Brain pericyte (primary cell): ENCODE measurements at places on chromosomes 11 and 22.

DNA sequence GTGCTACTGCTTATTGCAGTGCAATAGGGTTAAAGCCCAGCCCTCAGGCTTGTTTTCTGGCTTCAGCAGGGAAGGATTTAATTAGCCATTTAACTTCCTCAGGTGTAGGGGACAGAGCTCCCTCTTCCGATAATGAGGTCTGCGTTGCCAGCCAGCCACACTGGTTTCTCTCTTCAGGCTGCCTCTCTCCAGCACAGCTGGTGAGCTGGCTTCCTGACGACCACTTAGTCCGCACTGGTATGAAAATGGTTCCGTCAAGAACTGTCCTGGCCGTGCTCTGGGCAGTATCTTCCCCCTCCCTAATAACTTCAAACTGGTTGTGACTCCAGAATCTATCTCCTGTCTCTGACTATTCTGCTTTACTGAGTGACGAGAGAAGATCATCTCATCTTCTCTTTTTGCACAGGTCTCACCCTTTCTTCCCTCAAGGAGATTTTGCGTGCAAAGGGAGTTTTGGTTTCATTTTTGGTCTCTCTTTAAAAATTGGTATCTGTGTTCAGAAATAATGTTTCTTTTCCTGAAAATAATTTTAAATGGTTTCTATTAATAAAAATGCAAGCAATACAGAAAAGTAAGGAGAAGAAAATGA is 49.2 kb downstream of the CNTN5 start:
- peak; percentile 22 for DNase-seq

- no peak for DNase-seq
These were observed 44.0 kb downstream of the PISD start for GRCh38 chr22:31618057-31618456.

DNA sequence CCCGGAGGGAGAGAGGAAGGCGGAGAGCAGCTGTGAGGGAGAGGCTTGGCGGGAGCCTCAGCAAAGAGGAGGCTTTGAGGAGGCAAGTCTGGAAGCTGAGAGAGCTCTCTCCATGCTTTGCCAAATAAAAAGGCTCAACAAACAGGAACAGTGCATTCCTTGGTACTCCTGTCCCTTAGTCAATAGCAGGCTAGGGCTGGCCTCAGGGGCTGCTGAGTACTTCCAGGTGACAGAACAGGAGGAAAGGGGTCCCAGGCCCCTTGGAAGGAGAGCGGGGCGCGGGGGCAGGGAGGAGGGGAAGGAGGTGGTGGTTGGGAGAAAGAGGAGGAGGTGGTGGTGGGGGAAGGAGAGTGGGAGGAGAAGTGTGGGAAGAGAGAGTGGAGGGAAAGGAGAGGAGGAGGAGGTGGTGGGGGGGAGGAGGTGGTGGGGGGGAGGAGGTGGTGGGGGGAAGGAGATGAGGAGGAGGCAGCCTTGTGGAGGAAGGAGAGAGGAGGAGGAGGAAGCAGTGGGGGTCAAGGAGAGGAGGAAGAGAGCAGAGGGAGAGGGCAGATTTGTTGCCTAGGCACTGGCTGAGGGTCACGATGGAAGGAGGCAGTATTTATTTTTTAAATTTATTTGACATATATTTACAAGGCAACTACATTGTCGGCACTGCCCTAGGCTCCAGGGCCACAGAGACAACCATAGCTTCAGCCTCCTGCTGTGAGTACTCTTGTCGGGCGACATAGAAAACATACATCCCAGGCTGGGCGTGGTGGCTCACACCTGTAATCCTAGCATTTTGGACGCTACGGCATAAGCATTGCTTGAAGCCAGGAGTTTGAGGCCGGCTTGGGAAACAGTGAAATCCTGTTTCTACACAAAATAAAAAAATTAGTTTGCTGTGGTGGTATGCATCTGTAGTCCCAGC is 74.2 kb upstream of the ZBED5 start:
- no peak for DNase-seq

DNA sequence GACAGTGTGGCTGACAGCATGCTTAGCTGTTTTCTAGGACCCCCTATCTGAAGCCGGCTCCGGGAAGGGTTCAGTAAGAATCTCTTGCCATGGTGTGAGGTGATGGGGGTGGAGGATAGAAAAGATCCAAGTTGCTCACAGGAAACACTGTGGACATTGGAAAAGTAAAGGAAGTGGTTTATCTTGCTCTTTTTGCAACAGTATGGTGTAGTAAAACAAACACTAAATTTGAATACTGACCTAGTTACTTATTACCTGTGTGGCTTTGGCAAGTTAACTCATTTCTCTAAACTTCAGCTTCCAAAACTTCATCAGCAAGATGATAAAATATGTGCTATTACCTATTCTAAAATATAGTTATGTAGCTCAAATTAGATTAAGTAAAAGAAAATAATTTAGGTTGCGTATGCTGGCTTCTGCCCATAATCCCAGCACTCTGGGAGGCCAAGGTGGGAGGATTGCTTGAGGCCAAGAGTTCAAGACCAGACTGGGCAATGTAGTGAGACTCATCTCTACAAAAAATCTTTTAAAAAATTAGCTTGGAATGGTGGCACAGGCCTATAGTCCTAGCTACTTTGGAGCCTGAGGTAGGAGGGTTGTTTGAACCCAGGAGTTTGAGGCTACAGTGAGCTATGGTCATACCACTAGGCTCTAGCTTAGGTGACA is 51.6 kb upstream of the APOA1 start:
- DNase-seq: no peak

DNA sequence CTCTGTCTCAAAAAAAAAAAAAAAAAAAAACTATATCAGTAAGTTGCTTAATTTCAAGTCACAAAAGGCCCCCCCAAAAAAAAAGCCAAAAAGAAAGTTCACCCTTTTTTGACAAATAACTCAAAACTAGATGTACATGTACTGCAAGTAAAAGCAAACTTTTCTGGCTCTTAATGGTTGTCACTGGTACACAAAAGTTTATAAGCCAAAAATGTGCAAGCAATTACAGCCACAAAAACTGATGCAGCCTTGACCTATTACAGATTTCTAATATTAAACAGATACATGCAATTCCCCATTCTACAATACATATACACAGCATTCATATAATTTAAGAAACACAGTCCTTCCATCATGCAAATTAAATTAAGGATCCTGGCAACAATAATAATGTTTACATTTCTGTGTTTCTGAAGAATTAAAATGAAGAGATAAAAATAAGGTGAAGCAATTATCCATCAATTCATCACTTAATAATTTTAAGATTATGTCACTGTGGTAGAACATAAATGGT is 18.6 kb downstream of the PICALM start:
- DNase-seq: no peak

DNA sequence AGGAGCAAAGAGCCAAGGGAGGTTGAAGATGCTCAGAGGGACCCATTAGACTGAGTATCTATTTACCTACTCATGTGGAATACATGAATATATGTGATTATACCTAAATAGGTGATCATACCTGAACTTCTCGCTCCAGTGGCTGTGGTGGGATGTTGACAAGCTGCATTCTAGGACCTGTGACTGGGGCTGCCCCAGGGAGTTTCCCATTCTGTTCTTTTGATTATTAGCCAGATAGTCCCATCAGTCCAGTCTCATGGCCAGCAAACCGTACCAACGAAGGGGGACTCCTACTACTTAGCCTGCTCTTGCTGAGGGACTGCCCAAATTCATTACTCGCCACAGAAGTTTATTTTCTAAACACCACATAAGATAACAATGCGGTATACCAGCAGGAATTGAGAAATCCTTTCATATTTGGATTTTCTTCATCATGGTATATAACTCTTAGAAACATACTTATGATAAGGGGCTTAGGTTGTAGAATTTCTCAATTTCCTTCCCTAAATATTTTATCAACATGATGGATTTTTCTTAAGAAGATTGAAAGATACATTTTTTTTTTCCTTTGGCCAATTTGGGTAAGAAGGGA is 273.9 kb downstream of the NTM start:
- DNase-seq: no peak

DNA sequence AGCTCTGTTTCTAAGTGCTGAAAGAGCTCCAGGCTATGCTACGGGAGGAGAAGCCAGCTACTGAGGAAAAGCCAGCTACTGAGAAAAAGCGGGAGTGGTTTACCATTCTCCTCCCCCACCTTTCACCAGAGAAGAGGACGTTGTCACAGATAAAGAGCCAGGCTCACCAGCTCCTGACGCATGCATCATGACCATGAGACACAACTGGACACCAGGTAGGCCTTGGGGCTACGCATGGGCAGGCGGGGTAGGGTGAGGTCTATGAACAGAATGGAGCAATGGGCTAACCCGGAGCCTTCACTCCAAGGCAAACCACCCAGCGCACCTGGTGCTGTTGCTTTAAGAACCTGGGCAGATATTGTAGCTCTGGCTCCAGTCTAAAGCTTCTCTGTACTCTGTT is 1.1 kb downstream of the IL18BP start:
- DNase-seq: no peak

- no peak for DNase-seq
These were observed 8.8 kb upstream of the EMSY start for GRCh38 chr11:76436020-76436419.

DNA sequence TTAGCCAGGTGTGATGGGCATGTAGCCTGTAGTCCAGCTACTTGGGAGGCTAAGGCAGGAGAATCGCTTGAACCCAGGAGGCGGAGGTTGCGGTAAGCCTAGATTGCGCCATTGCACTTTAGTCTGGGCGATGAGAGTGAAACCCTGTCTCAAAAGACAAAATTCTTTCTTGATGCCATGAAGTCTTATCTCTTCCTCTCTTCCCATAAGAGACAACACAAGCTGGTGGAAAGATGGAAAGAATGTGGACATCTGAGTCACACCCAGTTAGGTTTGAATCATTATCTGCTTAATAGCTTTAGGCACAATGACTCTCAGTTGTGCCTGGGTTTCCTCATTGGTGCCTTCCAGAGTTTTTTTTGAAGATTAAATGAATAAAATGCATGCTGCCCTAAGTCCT is 35.3 kb downstream of the KREMEN1 start:
- DNase-seq: no peak

- DNase-seq: no peak
These were observed 31.3 kb downstream of the GNB1L start for GRCh38 chr22:19823191-19823901.

GRCh38 chr11:101336155-101336554 is 206.5 kb upstream of the PGR start:
- DNase-seq: no peak

DNA sequence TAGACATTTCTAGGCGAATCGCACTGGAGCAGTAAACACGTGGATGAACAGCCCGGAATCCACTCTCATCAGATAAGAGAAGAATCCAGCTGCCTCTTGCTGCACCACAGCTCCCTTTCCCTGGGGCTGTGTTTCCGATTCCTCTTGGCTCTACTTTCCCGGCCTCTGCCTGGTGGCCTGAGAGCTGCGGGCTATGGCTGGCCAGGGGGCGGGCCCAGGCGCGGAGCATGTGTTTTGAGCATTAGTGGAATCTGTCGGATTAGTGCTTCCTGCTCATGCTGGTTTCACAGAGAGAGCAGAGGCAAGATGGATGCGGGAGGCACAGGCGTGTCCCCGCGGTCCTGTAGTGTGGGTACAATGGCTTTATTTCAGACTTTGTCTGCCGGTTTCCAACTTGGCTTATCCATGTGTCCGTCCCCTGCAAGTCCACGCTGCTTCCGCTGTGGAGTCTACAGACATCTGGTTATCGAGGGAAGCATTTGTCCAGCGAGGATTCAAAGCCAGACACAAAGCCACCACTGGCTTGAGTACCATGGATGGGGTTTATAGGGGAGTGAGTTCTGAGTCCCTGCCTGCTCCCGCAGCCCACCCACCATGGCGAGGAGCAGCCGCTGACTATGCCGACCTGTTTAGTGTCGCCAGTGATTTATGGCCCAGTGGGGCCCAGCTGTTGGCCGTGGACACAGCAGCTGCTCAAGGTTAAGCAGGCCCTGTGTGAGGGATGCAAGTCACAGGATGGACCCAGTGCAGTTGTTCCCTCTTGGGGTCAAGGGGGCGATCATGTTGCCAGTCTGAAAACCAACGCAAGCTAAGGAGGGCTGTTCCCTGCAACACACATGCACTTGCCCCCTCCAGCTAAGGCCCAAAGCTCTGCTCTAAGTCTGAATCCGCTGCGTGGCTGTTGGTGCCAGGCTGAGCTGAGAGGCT is 43.3 kb upstream of the EP300 start:
- DNase-seq: no peak

DNA sequence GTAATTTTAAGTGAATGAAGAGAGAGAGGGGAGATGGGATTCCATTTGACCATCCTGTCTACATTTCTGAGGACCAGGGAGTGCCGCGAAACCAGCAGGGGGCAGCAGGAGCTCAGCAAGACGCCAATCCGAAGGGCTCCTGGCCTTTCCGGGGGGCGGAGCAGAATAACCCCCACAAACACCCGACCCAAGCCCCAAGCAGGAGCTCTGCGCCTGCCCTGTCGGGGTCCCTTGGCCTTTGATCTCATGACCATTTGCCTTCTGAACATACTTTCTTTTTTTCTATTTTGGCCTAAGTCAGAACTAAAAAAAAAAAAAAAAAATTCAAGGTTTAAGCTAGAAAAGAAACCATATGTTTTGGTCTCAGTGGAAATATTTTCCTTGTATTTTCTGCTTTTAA is 21.9 kb upstream of the SCN2B start:
- no peak for DNase-seq

DNA sequence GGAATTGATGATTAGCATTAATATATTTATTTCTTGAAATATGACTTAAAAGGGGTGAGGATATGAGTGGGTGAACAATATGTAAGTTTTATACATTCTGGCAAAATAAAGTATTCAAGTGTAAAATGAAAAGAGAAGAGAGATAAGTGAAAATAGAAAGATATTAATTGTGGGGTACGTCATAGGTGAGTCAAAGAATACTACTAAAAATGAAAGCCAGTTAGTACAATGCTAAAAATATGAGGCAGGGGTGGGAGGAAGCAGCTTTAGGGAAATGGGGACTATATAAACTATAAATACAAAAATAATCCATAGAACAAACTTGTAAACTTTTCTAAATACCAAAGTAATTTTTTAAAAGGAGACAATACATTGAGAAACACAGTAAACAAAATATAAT is 661.4 kb downstream of the CNTN5 start:
- no peak for DNase-seq

- no peak for DNase-seq
These were observed 86.4 kb downstream of the KIRREL3 start for GRCh38 chr11:126914166-126914565.

DNA sequence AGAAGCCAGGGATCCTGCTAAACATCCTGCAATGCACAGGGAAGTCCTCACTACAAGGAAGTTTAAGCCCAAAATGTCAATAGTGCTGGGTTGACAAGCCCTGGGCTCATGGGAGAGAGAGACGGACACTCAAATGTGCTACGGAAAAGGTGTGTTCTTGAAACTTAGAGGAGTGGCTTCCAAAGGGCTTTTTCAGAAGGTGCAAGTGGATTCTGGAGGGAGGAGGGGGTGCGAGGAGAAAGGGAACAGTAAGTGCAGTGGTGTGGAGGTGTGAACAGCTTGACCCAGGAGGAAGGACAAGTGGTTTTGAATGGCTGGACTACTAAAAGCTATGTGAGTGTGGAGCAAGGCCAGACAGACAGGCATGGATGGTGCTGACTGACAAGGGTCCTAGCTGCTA is 50.4 kb upstream of the CECR2 start:
- DNase-seq: no peak

DNA sequence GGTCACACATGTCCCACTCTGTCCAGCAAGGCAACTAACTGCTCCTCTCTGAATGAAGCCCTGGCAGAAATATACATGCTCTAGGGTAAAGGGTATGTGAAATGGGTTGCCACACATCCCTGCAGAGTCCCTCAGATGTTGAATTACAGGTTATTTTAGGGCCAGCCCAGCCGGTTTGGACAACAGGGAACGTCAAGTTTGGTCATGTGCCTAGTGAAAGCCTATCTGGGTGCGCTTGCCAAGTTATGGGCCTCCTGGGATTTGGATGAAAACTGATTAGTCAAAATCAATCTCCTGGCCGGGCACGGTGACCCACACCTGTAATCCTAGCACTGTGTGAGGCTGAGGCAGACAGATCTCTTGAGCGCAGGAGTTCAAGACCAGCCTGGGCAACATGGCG is 10.4 kb downstream of the AP1B1 start:
- DNase-seq: no peak
